ENCODE measurements at places on chromosomes 11 and 22.

DNA sequence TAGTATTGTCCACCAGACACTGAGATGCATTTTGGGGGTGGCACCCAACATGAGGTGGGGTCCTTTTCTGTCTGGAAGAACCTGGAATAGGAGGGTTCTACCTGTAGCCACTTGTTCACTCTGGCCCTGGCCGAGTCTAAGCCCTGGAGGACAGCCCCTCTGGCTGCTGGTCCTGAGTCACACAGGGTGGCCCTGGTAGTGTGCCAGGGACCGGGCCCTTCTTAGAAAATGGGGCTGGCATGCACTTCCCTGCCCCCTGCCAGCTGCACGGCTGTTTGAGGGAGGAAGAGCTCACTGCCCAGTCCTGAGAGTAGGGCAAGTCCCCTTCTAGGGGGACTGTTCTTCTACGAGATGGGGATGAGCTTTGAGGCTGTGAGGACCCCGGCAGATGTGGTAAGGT is 2.2 kb downstream of the PLCB3 start:
- DNase-seq, result no peak

DNA sequence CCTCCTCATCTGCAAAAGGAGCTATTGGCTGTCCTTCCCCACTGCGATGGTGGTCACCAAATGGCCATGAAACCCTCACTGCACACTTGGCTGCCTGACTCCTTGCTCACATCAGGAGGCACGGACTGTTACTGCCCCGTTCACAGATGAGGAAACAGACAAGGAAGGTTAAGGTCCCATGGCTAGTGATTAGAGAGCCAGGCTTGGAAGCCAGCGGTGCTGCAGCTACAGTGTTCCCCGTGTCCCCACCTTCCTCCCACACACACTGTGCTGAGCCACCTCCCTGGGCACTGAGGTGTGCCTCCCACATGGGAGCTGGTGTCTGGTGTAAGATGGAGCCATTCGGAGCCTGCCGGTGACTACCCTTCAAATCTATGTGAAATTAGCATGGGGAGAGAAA is 2.6 kb downstream of the ARHGAP8 start:
- DNase-seq, result no peak

- DNase-seq, result no peak
Measured at GRCh38 chr11:96062134-96062533, 138.2 kb upstream of the MTMR2 start.

DNA sequence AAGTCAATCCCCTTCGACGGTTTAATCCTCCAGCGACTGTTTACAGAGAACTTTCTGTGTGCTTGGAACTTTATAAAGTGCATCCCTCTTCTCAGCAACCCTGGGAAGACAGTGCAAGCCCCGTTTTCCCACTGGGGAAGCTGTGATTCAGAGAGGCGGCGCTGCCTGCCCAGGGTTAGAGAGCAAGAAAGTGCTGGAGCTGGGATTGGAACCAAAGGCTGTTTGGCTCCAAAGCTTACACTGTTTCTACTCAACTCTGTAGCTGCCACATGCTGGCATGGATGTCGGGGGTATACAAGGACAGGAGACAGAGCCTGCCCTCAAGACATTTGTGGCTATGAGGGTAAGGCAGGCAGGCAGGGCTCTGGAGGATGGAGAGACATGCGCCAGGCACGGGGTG is 13.0 kb downstream of the FBLN1 start:
- no peak for DNase-seq

- no peak for DNase-seq
Measured at GRCh38 chr11:33737362-33737821, 1.2 kb upstream of the CD59 start.

DNA sequence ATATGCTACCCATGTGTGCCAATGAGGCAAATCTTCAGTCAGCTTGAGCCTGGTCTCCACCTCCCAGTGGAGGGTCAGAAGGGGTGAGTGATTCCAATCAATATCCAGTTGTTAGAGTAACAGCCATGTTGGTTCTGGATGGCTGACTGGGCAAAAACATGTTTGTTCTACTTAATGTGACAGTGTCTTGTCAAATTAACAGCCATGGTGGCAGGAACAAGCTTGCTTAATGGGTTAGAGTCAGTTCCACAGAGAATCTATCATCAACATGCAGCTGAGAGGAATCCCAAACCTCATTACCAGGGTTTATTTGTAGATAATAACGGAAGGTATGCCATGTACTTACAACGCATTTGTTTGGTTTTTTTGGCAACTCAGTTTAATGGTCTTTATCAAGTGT is 133.2 kb downstream of the SLC17A6 start:
- no peak for DNase-seq

DNA sequence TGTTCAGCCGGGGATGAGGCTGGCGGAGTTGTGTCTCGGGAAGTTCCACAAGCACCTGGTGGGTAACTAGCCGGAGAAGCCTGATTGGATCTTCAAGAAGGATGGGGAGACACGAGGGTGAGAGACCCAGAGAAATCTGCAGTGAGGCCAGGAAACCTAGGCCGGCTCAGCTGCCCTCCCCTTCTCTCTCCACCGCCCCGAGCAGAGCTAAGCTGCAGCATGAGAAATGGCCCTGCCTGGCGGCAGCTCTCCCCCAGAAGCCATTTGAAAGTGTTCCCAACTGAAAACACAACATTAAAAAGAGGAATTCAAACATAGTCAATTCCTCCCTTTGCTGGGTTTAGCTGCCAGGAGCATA is 77.8 kb upstream of the SHISAL1 start:
- no peak for DNase-seq

- DNase-seq, result no peak
Measured at GRCh38 chr22:37371911-37372310, 55.4 kb downstream of the ELFN2 start.

- DNase-seq, result no peak
Measured at GRCh38 chr11:38796281-38796680, 2198.2 kb upstream of the RAG2 start.

- peak; percentile 100 for DNase-seq
Measured at GRCh38 chr22:40177738-40178416, at the start of gene TNRC6B. Gene TNRC6B, plus strand, starts transcription at chr22:40177925. Its CDS starts 211 bp downstream, at chr22:40178136.

DNA sequence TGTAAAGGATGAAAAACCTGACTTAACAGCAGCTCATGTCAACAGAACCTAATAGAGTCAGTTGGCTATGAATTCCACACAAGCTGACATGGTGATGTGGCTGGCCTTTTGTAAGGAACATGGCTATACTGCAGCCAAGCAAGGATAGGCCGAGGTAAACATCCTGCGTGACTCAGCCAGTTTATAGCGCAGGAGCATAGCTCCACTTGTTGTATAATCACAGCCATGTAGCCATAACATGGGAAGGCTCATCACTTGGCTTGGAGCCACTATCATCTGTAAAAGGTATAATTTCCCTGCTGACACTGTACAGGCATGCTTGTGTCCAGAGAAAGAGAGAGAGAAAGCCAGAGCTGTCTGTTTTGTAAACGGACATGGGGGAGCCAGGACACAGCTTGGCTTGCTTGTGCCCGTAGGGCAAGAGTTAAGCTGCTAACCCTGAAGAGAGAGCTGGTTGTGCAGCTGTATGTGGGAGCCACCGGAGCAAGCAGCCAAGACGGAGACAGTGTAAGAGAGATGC is 104.4 kb upstream of the PLET1 start:
- DNase-seq, result no peak

DNA sequence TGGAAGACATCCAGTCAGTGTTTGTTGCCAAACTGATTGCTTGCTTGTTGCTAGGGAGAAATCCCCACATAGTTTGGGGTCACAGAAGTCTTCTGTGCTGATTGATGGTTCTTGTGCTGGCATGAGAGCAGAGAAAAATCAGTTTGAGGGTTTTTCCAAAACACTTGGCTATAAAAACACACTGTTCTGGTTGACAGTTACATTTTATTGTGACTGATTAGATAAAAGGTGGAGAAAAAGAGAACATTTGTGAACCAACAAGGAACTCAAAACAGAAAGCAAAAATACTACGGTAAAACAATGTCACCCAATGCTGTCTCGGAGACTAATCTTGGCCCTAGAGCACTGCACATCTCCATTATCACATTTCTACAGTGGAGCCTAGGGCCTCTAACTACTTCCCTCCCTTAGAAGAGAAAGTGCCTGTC is 14.4 kb upstream of the EIF4G2 start:
- no peak for DNase-seq

DNA sequence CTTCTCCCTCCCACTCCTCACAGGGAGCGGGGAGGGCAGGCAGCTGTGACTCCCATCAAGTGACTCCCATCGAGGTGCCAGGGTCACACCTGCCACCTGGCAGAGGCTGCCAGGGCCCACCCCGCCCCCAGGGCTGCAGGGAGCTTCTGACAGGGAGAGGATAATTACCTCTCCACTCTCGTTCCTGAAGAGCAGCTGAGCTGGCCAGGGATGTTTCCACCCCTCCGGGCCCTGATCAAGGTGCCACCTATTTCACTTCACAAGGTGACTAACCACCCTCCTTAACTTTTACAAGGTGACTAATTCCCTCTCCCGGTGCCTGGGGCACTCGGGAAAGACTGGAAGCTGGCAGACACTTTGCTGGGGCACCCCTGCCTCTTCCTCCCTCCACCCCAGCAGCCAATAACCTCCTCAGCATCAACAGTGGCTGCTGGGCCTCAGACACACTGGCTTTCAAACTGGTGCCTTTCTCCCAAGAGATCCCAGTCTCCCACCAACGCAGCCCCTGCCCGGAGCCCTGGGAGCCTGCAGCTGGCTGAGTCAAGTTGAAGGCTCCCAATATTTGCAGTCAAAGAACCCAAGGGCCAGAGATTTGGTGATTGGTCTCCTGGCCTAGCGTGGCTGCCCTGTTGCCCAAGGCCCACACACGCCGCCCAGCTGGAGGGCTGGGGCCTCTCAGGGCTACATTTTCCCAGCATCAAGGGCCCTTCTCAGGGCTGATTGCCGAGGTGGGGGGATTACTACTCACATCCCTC is 22.0 kb upstream of the MYRF start:
- no peak for DNase-seq

DNA sequence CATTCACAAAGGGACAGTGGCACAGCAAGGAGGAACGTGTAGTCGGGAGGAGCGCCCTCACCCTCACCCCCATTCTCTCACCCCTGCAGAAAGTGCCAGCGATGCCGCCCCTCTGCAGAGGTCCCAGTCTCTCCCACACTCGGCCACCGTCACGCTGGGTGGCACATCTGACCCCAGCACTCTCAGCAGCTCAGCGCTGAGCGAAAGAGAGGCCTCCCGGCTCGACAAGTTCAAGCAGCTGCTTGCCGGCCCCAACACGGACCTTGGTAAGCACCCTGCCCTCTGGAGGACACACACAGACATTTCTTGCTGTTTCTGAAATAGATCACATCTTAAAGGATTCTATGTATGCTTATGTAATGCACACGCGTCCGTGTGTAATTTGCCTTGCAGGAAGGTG is 34.9 kb downstream of the TBC1D22A start:
- DNase-seq, result no peak

GRCh38 chr11:67416416-67417335 is 1.2 kb downstream of the CARNS1 start:
- DNase-seq, result peak; percentile 58

GRCh38 chr11:114832532-114833125 is 154.3 kb downstream of the NXPE2 start:
- no peak for DNase-seq

DNA sequence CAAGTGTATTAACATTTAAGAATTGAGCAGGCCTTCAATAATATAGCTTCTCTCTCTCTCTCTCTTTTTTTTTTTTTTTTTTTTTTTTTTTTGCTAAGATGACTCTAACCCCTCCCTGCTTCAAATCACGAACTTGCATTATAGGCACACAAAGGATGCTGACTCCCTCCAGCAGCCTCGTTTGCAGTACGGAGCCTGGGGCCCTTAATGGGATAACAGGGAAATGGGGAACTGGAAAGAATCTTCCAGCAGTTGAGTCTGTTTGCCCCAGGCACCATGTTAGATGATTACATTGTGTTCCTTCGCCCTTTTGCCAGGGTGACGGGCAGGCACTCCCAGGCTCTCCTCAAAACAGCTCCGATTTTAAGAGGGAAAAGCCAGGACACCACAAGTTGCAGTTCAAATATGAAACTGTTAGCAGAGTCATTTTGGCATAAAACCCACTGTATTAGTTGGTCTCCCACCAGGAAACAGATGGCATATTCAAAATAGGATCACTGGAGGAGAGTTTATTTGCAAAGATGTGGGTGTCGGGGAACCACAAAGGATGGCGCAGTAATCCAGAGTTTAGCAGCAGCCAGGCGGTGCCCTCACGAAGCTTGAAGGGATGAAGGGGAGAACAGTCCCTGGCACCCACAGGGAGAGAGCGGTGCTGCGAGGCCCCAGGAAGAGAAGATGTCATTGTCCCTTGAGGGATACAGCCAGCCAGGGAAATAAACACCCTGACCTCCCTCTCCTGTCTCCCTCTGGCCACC is 26.5 kb upstream of the TREH start:
- peak; percentile 58 for DNase-seq

- DNase-seq, result no peak
Measured at GRCh38 chr11:62832336-62833234, at the start of gene TEX54. Gene TEX54, minus strand, starts transcription at chr11:62832841.

GRCh38 chr11:88181776-88182175 is 6.5 kb upstream of the RAB38 start:
- DNase-seq, result no peak

DNA sequence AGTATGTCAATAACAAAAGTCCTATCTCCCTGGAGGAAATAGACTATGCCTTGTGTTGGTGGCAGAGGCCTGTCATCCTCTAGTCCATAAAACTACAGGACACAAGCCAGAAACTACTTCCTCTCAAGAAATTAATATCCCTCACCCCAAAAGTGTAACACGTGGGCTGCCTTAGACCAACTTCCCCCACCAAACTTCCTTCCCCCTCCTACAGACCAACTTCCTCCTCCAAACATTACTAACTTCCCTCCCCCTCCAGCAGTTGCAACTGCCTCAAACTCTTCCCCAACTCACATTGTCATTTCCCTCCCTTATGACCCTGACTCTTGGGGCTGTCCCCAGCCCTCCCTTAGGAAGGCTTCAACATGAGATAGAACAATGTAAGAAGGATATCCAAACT is 6.3 kb downstream of the OR52K2 start:
- DNase-seq, result peak; percentile 76

- no peak for DNase-seq
Measured at GRCh38 chr22:18970176-18970947, 34.3 kb upstream of the PRODH start.

DNA sequence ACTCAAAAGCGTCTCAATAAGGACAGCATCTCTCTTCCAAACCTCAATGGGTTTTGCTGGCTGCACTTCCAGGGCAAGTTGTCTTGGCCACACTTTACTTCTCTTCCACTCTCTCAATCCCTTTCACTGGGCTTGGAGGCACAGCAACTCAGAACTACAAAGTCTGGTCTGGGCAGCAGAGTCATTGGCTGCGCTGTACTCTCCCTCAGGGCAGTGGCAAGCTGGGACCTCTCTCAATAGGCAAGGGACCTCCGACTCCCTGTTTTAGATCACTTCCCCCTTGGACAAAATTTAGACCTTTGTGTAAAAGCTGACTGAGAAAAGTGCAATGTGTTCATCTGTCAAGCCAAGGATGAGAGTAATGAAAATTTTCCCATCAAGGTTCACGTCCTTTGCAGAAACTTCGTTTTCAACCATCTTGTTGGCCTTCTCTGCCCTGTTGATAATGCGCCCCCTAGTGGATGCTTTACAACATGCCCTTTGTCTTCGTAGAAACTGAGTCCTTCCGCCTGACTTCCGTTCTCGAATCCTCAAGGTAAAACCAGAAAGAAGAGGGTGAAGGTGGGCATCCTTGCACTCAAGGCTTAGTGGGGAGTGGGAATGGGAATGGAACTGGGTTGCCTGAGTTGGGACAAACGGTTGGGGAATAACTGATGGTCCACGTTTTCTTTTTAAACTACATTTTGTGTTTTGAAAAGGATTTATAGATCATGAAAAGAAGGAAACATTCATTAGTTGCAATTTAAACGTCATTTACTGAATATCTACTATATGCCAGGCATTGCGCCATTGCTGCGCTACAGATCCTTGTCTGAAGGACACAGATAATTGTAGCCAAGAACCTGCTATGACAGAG is 99.1 kb downstream of the CD44 start:
- DNase-seq, result peak; percentile 64

All from pons (tissue), 1 donor.